Posterior vena cava (tissue), 2 donors: ENCODE measurements at places on chromosomes 7 and 10. TPM values are rescaled to one million over a fixed set of nuclear protein-coding genes. Genes with fewer than 3 reads are reported as not detected.

DNA sequence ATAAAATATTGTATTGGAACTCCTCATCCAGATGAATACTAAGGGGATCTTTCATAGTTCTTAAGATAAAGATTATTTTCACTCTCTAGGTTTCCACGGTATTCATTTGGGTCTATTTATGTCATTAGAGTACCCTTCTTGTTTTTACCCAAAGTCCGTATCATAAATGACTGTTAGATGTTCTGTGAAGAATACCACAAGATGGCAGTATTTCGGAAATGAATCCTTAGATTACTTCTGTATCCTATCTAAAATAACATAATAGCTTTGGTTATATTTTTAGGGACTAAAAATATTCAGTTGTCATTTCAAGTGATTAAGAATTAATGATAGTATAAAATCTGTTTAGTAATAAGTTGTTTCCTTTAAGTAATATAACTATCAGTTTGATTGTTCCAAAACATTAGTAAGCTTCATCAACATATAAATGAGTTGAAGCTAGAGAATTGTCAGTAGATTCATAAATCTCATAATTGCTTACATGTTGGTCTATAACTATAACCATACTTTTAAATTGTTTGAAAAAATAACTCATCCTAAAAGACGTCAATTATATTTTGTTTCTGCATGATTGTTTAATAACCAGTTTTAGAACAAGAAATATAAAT lies 337.5 kb upstream of the KCND2 start:
- DNase-seq, result no peak

DNA sequence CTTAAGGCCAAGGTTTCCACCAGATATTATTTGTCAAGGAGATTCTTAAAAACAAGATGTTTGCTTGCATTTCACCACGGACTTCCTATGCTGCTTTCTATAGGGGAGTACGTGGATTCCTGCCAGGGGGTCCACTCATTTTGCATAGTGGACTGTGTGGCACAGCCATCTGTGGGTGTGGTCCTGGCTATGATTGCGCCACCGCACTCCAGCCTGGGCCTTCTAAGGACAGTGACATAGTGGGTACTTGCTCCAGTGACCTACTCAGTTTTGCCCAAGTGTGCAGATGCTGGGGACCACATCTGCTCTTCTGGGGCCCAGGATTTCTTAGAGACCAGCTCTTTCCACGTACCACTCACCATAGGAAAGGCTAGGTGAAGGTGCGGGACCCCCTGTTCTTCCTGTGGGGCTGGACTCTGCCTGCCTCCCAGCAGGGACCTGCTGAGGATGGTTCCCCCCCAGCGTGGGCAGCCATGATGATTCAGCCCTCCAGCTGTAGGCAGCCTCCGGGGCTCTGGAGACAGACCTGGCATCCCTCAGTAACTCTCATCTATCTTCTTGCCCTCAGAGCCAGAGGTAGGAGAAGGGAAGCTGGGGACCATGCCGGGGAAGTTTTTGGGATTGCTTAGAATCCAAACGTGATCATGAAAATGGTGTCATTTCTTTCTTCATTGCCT lies 42.9 kb downstream of the HK1 start:
- no peak for DNase-seq

DNA sequence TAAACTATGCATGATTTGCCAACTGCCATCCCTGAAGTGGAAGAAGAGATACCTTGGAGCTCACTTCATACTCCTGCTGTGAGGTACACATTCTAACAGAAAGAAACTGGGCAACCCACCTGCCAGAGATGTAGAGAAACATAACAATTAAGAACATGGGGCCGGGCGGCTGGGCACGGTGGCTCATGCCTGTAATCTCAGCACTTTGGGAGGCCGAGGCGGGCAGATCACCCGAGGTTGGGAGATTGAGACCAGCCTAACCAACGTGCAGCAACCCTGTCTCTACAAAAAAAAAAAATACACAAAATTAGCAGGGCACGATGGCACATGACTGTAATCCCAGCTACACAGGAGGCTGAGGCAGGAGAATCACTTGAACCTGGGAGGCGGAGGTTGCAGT lies 402.6 kb upstream of the ANKRD30A start:
- peak; percentile 62 for DNase-seq

- no peak for DNase-seq
These were observed 4.3 kb downstream of the PLEKHA8 start for GRCh38 chr7:30032310-30033125.

GRCh38 chr7:91165846-91166230 lies 98.4 kb upstream of the FZD1 start:
- no peak for DNase-seq

DNA sequence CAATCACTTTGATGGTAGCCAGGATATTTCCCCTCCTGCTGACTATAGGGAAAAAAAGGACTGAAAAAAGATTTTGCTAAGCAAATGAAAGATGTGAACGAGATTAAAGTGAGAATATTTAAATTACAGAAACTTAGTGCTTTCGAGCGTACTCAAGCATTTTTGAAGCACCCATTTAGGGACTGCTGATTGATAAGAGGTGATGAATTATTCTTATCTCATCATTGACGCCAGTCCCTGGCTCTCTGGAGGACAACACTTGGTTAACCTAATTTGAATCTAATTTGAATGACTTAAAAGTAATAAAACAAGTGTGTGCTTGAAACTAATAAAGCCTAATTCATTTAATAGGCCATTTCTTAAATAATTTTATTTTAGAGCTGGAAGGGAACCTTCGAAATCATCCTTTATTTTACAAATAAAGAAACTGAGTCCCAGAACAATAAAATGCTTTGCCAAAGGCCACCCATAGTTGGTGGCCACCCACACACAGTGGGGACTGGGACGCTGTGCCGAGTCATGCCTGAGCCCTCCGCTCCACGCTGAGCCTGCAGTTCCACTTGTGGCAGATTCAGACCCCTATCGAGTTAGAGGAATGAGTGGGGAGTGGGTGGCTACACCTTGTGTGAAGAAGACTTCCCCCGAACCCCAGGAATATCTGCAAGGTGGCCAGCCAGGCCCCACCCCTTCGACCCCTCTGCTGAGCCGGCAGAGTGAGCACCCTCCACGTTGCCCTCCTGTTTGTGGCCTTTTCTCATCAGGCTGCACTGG lies 61.1 kb upstream of the SAMD8 start:
- no peak for DNase-seq

DNA sequence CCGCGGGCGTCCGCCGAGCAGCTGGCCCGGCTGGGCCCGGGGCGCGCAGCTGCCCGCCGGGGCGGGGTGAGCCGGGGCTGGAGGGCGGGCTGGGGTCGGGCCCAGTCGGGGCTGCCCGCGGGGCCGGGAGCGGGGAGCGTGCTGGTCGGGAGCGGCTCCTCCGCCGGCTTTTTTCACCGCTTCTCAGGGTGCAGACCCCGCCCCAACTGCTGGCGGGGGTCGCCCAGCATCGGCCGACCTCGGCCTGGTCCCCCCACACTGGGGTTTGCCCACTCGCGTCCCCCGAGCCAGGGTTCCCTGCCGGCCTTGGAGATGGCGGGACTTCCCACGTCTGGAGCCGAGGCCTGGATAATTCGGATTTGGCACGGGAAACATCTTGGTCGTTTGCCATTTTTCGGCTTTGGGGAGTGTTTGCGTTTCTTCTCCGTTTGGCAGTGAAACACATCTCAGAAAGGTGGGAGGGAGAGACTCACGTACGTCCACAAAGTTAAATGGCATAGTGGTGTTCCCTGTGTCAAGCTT lies 432 bp downstream of the TMEM248 start:
- DNase-seq, result peak; percentile 85

- no peak for DNase-seq
These were observed 61.9 kb downstream of the KLHDC10 start for GRCh38 chr7:130131964-130132875.

DNA sequence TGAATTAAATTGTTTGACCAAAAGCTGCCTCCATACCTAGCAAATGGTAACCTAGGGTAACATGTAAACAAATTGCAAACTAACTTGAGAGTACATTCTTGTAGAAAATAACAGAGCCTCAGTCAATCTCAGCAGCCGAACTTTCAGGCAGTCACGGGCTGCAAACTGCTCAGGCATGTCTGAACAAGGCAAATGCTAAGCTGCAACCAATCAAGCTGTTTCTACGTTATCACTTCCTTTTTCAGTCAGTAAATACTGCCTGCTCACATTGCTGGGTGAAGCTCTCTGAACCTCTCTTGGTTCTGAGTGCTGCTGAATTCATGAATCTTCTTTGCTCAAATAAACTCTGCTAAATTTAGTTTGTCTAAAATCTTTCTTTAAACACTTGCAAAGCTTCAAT lies 1212.4 kb downstream of the SORCS1 start:
- DNase-seq, result no peak

DNA sequence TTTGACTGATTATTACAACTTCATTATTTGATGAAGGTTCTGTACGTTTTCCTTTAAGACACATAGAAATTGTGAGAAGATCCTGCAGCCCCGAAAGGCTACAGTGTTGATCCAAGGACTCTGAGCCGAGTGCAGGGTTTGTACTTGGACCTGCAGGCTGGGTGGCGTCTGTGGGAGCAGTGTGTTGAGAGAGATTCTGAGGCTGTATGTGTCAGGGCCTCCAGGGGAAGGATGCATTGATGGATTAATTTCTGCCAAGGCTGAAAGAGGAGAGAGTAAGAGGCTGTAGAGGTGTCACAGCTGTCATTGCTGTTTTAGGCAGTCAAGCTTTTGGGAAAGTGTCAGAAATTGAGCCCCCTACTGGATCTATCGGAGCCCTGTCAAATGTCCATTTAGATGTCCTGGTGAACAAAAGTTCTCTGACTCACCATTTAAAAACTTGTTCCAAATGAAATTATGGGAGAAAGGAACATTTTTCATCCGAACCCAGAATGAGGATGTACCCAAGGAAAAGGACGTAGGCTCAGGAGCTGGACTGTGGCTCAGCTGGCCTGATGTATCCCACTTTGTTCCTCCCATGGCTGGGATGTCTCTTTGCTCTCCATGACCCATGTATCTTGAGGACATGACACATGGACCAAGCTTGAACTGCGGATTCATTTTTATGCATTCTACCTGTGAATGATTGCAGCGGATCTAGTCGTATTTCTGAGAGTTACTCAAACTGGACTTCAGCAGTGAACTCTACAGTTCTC lies 102.2 kb downstream of the TCF7L2 start:
- no peak for DNase-seq

DNA sequence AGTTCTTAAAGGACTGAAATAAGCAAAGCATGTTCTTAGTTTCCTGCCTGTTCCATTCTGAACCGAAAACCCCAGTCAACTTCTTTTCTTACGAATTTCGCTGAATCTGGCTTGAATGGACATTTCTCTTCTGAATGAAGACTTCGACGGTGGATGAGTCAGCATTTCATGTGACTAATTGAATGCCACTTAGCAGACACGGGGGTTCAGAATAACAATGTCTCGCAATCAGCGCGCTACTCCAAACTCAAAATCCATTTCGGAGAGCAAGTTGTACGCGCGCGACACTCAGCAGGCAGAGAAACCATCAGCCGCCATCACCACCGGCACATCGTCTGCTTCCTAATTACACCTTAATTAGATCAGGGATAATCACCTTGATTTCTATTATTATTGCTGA lies 239.0 kb upstream of the KLF6 start:
- DNase-seq, result no peak

GRCh38 chr10:86798611-86799010 lies 42.2 kb downstream of the BMPR1A start:
- DNase-seq, result no peak

GRCh38 chr10:71712572-71713134 lies 6.9 kb downstream of the C10orf105 start:
- DNase-seq, result no peak

DNA sequence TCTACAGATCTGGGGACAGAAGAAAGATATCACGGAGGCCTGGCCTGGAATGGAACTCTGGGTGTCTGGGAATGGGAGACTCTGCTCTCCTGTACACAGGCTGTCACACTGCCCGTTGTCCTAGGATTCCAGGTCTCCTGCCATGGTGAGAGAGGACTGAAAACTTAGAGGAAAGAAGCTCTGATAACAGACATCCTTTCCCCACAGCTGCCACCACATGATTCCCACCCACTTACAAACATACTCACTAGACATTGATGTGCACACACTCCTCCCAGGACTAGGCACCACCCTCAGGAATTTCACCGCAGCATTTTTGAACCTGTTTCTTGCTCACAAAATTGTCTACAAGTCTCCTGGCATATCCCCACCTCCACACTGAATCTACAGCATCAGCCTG lies 5.7 kb downstream of the ZNF92 start:
- DNase-seq, result no peak

GRCh38 chr10:127408733-127409132 lies 140.4 kb upstream of the NPS start:
- DNase-seq, result no peak

DNA sequence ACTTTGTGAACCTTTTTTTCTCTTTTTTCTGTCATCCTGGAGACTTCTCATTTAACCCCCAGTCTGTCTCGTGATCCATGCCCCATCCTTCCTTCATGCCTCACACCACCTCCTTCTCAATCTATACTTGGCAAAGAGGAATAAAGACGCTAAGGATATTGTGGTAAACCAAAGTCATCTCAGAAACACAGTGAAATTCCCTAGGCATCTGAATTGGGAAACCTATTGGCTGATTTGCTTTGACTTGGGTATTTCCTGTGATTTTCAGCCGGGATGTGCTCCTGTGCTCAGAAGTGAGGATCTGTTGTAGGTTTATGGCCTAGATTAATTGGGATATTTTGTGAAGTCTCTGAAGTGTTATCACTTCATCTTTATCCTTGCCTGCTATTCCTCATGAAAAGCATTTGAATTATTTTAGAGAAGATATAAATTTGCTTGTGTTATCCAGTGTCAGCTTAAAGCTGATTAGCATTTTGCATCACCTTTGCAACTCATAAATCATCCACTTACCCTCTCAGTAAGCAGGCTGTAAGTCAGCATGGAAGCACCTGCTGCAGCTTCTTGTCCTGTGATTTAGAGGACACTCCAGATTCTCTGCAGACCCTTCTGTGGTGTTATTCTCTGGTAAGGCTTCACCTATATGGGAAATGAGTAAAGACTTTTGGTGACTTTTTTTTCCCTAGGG lies 138.0 kb downstream of the AUTS2 start:
- DNase-seq, result no peak

- no peak for DNase-seq
These were observed 10.7 kb downstream of the TSPAN14 start for GRCh38 chr10:80464557-80465450.

- peak; percentile 73 for DNase-seq
These were observed 315.2 kb upstream of the ZNF32 start for GRCh38 chr10:43963793-43964425.

DNA sequence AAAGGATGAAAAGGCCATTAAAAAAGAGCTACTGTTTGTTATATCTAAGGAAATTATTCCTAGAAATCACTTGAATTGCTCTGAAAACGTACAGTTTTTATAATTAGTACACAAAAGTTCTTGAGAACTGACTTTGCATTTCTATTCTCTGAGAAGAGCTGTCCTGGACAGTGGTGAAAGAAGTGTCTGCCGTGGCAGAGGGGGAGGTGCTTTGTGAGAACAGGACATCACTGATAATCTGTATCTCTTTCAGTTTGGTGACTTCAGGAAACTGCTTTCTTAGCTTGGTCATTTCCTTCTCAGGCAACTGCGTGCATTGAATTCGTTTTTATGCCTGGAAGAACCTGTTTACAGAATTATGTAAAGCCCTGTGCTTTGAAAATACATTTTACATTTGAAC lies 52.1 kb downstream of the POLL start:
- DNase-seq, result no peak

GRCh38 chr10:92573091-92573797 lies 649 bp downstream of the IDE start:
- DNase-seq, result peak; percentile 86

The SFTPA1 gene
- not detected for total RNA-seq

The TSPAN12 gene
- total RNA-seq, result 7.5 TPM

The WDFY4 gene
- 13.2 TPM for total RNA-seq

The IQUB gene
- total RNA-seq, result 0.97 TPM

The GRM3 gene
- not detected for total RNA-seq

The ACTR3C gene
- 1.7 TPM for total RNA-seq

The UNC5B gene
- total RNA-seq, result 7.1 TPM

The GHRHR gene
- 1.2 TPM for total RNA-seq
